Sciatic nerve (tissue), 2 donors: ENCODE measurements at places on chromosomes 7 and 10.
A peak's percentile ranks its signal among the peaks of the same experiment; 100 is the strongest.

- DNase-seq = no peak
Observed at GRCh38 chr7:155725006-155725355, 80.5 kb downstream of the RBM33 start.

DNA sequence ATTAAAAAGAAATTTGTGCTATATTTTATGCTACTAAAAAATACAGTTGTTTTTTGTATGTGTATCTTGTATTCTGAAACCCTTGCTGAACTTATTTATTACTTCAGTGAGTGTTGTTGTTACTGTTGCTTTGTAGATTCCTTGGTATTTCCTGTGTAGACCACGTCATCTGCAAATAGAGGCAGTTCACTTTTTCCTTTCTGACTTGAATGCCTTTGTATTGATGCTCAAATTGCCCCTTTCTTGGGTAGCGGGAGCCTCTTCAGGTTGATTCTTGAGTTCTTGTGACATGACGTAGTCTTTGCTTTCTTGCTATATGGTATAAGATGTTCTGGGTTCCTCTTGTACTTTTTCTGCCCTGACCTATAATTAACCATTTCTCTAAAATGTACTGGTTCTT is 504.1 kb downstream of the SDK1 start:
- no peak for DNase-seq

DNA sequence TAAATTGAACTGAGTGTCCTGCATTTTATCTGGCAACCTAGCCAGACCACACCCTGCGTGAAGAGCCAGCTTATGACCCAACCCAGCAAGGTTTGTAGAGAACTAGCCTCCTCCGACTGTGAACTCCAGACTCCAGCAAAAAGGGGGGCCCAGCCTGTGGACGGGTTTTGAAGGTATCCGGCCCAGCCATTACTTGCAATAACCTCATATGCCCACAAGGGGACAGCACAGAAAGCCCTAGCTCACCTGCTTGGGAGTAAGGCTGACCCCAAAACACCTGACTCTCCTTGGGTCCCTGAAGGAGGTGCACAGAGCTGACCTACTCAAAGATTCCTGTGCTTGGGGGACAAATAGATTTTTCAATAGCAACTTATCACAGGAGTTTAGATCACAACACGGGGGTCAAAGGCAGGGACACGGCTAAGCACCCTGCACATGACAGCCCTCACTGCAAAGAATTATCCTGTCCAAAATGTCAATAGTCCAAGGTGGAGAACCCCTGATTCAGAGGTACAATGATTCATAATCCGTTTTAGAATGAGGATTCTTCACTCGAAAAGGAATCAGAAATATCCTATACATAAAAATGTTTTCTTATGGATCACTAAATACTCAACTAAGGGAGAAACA is 4.6 kb downstream of the TRPV6 start:
- no peak for DNase-seq

DNA sequence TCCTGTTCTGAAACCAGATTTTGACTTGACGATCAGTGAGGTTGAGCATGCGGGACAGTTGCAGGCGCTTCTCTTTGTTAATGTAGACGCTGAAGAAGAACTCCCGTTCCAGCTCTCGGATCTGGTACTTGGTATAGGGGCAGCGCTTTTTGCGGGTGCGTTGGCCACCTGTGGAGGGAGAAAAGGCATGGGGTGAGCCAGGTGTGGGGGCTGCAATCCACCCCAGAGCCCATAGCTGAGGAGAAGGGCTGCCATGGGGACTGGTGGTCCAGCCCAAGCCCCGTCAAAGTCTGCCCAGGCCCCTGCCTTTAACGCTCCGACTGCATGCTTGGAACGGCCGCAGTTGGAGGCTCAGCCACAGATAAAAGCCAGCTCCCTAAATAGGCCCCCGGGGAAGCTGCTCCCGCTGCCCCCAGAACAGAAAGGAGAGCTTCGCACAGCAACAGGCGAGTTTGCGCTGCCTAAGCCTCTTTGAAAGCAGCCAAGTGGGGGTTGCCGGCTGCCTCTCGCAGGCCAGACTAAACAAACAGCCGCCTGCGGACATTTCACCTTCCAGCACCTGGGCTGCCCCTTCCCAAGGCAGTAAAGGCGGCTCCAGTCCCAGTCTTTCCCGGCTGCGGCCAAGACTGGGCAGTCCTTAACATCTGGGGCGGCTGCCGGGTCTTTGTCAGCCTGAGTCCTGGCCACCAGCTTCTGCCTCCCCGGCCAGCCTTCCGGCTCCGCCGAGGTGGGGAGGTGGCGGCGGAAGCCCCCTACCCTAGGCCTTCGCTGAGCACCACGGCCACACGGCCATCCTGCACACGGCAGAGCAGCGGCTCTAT is 2.0 kb downstream of the HOXA11 start:
- DNase-seq = peak; percentile 62

DNA sequence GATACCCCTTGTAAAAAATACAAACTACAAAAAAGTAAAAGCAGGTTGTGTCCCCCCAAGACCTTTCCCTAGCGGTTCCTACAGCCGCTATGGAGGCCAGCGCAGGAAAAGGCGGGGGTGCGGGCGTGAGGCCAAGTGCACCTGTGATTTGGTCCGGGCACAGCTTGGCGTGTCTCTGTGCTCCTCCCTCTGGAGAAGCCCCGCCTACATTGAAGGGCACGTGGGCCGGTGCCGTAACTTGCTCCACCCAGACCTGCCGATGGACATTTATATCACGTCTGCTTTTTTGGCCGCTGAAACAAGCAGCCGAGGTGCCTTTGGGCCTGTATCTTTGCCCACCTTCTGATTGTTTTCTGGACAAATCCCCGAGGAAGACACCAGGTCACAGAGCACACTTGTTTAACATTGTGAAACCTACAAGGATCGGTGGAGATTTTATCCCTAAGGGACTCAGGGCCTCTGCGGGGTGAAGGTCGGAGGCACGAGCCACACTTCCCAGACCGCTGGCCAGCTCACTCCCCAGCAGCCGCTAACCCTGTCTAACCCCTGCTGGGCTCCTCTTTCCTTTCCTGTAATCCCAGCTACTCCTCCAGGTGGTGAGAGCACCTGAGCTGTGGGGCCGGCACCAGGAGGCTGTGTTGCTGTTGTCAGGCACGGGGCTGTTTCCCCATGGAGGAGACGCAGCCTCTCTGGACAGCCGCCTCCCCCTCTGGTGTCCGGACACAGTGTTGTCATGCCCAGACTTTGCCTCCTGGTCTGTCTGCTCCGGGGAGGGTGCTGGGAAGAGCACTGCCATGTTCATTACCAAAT is 18.8 kb upstream of the INPP5A start:
- peak; percentile 80 for DNase-seq
